ENCODE measurements at places on chromosomes 3 and 15.
A peak's percentile ranks its signal among the peaks of the same experiment; 100 is the strongest.

DNA sequence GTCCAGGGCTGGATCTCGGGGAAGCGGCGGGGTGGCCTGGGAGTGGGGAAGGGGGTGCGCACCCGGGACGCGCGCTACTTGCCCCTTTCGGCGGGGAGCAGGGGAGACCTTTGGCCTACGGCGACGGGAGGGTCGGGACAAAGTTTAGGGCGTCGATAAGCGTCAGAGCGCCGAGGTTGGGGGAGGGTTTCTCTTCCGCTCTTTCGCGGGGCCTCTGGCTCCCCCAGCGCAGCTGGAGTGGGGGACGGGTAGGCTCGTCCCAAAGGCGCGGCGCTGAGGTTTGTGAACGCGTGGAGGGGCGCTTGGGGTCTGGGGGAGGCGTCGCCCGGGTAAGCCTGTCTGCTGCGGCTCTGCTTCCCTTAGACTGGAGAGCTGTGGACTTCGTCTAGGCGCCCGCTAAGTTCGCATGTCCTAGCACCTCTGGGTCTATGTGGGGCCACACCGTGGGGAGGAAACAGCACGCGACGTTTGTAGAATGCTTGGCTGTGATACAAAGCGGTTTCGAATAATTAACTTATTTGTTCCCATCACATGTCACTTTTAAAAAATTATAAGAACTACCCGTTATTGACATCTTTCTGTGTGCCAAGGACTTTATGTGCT is 527 bp downstream of the B2M start:
- no peak for DNase-seq

DNA sequence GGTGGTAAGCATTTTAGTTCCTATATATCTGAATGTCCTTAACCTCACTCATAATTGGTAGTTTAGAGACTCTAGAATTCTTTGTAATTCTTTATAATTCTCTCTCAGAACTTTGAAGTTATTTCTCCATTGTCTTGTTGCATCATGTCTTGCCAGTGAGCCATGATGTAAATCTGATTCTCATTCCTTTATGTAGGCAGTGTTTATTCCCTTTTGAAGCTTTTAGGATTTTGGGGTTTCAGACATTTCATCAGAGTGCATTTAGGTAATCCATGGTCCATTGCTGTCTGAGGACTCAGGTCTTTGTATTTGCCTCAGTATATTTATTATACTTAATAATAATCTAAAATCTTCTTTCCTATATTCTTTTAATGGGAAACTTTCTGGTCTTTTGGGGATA is 20.6 kb downstream of the CMC1 start:
- DNase-seq = no peak

DNA sequence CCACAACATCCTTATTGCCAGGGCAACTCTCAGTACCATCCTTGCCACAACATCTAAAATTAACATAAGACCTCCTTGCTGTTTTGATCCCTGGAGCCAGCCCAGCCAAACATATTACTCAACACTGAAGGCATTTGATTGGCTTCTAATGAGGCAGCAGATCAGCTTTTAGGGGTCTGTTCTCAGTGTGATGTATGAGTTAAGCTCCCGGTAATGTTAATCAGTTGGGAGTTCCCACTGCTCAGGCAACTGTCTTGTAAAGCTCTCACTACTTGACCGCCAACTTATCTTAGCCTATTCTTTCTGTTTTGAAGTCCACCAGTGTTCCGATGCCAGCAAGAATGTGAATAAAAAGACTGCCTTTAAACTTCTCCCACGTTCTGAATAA is 158.9 kb downstream of the FOXB1 start:
- DNase-seq = no peak

- no peak for DNase-seq
Observed at GRCh38 chr15:65772930-65773329, 19.2 kb downstream of the DENND4A start.

GRCh38 chr3:16513141-16514020 is at the start of gene RFTN1:
TSS of gene RFTN1 (minus strand) at chr3:16513699. CDS start at chr3:16493869, 19,830 bp downstream.
- no peak for DNase-seq

- DNase-seq = no peak
Observed at GRCh38 chr15:34490417-34491193, 53.0 kb upstream of the GOLGA8A start.

DNA sequence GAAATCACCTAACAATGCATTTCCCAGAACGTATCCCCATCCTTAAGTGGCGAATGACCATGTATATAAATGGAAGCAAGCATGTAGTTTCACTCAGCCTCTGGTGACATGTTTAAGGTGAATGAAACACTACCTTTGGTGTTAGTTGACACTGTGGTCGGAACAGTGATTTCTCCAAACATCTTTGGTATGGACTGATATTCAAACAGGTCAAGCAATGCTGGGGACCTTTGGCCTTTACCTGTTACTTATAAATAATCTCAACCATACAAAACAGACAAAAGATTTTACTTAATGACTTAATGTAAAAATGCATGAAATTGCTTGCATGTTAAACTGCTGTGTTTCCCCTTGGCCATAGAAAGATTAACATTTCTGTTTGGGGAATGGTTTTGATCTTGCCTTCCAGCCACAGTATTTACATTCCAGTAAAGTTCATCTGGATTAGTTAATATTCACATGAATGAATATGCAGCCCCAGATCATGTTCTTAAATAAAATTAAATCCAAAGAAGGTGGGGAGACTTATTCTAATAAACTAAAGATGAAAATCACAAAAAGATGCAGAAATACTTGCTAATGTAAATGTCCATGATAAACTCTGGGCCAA is 74.4 kb upstream of the HES1 start:
- DNase-seq = no peak

DNA sequence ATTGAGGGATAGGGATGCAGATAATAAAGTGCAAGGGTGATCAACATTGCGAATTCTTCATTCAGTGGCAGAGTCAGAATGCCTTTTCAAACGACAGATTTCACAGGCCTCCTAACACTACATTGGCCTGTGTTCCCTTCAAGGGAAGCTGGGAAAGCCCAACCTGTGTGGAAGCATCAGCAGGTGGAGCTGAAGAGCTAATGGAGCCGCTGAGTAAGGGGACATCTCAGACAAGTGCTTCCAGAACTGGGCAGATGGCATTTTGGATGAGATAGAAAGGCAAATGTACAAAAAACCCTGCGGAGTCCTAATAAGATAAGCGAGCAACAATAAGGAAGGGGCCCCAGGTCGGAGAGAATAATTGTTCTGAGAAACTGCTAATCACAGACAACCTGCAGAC is 8.5 kb upstream of the SLC24A5 start:
- DNase-seq = no peak

DNA sequence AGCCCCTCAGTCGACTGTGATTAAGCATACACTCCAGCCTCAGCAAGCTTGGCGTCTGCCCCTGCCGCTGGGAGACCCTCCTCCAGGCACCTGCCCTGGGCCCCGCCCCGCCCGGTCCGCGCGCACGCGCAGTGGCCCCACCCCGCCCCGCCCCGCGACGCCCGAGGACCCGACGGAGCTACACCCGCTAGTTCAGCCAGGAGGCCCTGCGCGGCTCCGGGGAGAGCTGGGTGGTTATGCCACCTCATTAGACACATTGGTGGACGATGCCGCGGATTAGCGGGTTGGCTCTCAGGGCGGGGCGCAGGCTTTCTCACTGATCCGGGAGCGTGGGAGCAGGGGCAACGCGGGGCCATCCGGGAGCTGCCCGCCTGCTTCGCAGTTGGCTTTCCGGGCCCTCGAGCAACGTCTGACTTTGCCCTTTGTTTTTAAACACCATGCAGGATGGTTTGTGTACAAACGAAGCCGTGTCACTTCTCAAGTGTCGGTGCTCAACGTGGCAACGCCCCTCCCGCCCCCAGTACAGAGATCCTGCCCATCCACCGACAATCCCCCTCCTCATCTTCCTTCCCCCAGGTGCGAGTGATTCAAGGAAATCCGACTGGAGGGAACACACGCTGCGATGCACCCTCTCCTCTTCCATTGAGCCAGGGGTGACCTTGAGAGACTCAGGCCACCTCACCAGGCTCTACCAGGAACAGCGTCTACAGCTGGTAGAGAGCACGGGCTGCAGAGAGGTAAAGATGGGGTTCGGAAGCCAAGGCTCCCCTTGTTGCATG is 109.3 kb downstream of the SHQ1 start:
- DNase-seq = peak; percentile 53

DNA sequence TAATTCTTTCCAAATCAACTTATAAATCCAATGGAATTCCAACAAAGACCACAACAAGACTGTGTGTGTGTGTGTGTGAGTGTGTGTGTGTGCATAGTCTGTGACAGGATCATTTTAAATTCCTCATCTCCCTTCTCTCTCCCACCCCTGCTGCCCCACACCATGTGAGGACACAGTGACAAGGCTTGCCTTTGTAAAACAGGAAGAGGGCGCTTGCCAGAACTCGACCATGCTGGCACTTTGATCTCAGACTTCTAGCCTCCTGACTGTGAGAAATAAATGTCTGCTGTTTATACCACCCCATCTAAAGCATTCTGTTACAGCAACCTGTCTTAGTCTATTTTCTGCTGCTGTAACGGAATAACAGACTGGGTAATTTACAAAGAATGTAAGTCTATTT is 99.1 kb downstream of the NSMCE3 start:
- DNase-seq = no peak

DNA sequence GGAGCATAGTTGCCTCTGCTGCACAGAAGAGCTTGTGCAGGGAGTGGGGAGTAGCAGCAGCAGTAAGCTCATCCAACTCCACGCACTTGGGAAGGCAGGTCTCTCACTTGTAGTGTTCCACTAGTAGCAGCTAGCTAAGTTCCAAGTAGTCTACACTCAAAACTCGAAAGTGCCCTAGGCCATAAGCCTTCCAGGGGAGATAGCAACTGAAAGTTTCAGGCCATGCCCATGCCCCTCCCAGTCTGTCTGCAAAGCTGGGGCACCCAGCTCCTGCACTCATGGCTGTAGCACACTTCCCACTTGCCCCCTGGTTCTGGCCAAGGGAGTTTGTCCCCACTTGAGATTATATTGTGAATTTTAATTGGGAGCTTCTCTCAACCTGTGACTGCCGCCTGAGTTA is 57.5 kb downstream of the MFSD1 start:
- no peak for DNase-seq

DNA sequence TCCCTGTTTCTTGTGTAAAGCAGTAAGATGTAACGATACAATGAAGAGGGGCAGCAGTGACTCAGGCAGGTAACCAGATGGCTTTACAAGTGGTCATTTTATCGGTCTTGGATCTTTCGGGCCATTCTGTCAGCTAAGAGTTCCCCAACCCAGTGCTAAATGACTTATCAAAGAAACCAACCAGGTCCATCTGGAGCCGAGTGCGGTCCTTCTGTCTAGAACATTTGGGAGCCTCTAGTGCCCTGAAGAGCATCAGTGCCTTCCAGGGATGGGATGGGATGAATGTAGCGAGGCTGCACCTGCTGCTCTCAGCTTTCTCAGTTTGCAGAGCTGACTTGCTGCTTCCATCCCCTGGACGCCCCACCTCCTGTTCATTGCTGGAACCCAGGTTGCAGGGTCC is 131.7 kb upstream of the AGBL1 start:
- no peak for DNase-seq

GRCh38 chr3:149965278-149965677 is 5.4 kb downstream of the PFN2 start:
- no peak for DNase-seq

GRCh38 chr3:154034797-154035330 is 86.3 kb upstream of the ARHGEF26 start:
- DNase-seq = no peak

DNA sequence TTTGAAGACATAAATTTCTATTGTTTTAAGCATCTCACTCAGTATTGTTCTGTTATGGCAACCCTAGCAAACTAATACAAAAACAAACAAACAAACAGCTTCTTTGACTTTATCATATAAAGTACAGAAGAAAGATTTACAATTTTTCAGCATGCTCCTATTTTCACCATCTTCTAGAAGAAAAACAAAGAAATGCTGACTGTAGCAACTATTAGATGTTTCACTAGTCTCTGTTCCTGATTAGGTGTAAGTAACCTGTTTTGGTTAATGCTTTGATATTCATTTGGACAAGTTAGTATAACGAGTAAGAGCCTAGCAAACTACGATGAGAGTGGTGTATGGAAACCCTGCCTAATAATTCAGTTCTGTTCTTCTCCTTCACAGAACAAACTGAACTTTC is 478.5 kb downstream of the NAALADL2 start:
- DNase-seq = no peak

DNA sequence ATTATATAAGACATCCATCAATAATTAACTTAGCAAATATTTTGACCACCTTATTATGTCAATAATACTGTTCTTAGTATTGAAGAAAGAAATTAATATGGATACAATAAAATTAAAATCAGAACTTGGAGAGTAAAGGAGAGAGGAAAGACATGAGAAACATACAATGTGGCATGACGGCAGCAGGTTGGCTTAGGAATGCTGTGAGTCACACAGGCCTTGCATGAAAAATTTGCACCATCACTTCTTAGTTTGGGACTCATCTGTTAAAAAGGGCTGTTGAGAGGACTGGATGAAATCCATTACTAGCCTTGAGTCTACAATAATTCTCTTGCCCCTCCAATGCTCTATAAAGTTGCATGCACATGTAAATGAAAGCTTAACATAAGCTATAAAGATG is 880.8 kb downstream of the ROBO1 start:
- DNase-seq = no peak

GRCh38 chr15:99283717-99284116 is 32.4 kb downstream of the LRRC28 start:
- DNase-seq = no peak

- no peak for DNase-seq
Observed at GRCh38 chr15:83164111-83164770, 43.4 kb downstream of the HDGFL3 start.

GRCh38 chr3:171871392-171872274 is 28.5 kb downstream of the TMEM212 start:
- DNase-seq = no peak

- DNase-seq = no peak
Observed at GRCh38 chr3:172106989-172107388, 67.6 kb downstream of the FNDC3B start.

DNA sequence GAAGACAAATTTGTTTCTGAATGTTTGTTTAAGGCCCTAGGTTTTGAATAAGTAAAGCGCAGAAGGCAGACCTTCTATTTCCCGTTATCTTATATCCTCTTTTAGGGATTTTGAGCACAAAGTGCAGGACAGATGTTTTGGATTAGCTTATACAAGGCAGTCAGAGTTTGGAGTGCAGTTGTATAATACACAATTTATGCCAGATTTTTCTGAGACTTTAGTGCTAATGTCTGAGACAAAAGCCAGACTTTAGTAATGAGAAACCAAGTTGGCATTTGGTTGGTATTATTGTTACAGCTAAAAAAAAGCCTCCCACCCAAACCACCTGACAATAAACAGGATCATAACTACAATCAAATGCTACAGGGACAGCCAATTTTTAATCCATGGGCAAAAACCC is 309.9 kb upstream of the SATB1 start:
- no peak for DNase-seq

- no peak for DNase-seq
Observed at GRCh38 chr15:26873846-26874245, 7.0 kb downstream of the GABRA5 start.

- no peak for DNase-seq
Observed at GRCh38 chr3:137641879-137642704, 122.0 kb upstream of the SOX14 start.

DNA sequence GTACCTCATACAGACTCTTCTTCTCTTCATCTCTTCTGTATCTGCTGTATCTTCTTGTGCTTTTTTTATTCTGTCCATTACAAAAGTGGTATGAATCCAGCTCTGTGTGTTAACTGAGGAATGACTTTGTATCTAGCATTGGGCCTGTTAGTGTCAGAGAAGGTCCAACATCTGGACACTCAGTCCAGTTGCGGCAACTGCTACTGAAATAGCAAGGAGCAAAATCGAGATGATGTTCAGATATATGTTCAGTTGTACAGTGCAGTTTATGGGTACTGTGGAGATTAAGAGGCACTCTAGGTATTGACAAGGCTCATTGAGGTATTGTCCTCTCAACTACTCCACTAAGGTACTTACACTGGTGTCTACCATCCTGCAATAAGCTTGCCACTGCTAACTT is 42.6 kb downstream of the KLHDC8B start:
- DNase-seq = no peak

All from stimulated activated CD8-positive, alpha-beta memory T cell treated with anti-CD3 and anti-CD28 coated beads, Interleukin-4, amount 100 ng/mL, for 1 hour (primary cell).